T-cell (primary cell): ENCODE measurements at places on chromosomes 5 and 9.

DNA sequence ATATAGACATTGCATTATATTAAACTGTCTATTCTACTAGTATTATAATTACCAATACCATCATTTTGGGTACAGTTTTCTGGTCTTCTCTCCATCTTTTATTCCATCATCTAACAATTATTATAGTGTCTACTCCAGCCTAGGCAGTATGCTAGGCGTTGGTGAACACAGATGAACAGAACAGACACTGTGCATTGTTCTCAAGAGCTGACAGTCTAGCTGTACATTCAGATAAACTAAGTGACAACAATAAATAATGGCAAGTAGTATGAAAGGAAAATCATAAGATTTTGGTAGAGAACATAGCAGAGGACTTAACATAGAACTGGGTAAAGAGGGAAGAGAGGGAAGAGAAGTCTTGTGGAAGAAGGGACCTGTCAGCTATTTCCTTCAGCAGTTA is 12.5 kb upstream of the SGCD start:
- no peak for DNase-seq

GRCh38 chr9:34430843-34431437 is 27.4 kb downstream of the FAM219A start:
- no peak for DNase-seq

GRCh38 chr5:103539376-103540330 is 22.9 kb downstream of the NUDT12 start:
- DNase-seq: no peak

DNA sequence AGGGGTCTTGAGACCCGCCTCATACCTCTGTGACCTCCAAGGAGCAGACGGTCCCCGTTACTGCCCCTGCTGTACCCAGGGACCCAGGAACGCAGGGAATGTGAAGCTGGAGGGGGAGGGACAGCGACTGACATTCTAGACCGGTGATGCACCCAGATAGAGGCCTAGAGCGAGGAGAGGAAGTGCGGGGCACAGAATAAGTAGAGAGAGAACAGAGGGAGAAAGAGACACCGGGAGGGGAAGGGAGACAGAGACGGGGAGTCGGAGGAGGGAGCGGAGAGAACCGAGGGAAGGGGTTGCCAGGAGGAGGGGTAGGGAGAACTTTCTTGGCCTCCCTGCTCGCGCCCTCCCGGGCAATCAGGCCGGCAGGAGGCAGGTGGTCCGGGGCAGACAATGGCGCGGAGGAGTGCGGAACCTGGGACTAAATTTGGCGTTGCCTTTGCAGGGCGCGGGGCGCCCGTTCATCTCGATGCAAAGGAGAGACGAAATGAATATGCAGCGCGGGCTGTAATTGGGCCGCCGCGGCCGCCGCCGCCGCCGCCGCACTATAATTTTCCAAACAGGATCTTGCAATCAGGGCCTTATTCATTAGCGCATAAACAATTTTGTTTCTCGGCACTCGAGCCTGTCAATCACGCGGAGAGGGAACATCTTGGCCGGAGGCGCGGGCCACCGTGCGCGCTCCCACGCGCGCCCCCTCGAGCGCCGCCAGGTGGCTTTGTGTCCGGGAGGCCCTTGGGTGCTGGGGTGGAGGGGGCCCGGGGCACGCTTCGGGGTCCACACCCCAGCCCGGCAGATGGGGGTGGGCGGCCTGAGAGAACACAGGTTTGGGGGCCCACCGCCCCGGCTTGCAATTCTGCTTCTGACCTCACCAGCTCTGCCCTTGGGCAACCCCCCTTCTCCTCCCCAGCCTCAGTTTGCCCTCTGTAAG is 33.0 kb downstream of the NDUFA8 start:
- no peak for DNase-seq

GRCh38 chr5:34494111-34494755 is 161.9 kb upstream of the RAI14 start:
- DNase-seq: no peak

- no peak for DNase-seq
Observed at GRCh38 chr5:106200971-106201370, 1469.8 kb downstream of the EFNA5 start.

GRCh38 chr5:13943676-13944075 is 812 bp downstream of the DNAH5 start:
- DNase-seq: no peak

GRCh38 chr9:8484597-8485191 is 685.1 kb upstream of the DMAC1 start:
- DNase-seq: no peak

- DNase-seq: no peak
Observed at GRCh38 chr9:94150279-94150828, 66.1 kb downstream of the PTPDC1 start.

DNA sequence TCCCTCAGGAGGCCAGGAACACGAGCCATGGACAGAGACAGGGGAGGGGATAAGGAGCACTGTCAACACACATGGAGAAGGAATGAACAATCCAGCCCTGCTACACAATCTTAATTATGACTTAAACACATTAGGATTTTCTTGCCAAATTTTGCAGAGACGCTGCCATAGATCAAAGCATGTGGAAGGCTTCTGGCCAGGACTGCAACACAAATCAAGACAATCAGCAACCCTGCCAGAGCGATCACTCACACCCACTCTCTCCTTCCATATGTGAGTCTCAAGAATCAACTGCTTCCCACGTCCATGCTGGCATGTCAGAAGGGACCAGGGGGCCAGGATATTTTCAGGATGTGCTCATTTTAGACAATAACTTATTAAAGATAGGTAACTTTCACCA is 85.6 kb downstream of the ROR2 start:
- DNase-seq: no peak

GRCh38 chr5:38961691-38962090 is 112.5 kb downstream of the RICTOR start:
- DNase-seq: no peak

GRCh38 chr9:108496846-108497245 is 358.9 kb downstream of the ACTL7B start:
- no peak for DNase-seq
